M059J (cell line): ENCODE measurements at places on chromosomes 5 and 9. TPM values are rescaled to one million over a fixed set of nuclear protein-coding genes. Genes with fewer than 3 reads are reported as not detected.

- DNase-seq, result no peak
Observed at GRCh38 chr5:154174091-154174490, 16.4 kb upstream of the GALNT10 start.

DNA sequence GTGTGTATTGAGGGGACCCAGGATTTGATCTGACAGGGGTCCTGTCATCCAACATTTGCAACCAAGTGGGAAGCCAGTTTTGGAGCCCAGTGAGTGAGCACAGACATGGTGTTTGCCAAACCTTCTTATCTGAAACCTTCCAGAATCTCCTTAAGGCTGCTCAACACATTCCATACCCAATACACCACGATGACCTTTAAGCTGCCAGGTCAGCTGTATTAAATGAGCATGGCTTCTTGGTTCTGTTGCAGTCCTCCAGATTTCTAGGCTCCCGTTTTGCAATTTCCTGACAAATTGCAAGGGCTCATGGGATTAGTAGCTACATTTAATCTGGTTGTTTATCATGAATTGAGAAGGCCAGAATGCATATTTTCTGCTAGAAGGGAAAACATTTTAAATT is 124.2 kb upstream of the ATP10B start:
- no peak for DNase-seq

- DNase-seq, result peak; percentile 72
Observed at GRCh38 chr9:26955222-26955903, 849 bp upstream of the IFT74 start.

GRCh38 chr5:72463449-72464052 is 43.7 kb downstream of the ZNF366 start:
- no peak for DNase-seq

GRCh38 chr9:127285965-127286364 is 21.4 kb downstream of the GARNL3 start:
- DNase-seq, result no peak

GRCh38 chr5:31084871-31085270 is 108.6 kb upstream of the CDH6 start:
- no peak for DNase-seq

DNA sequence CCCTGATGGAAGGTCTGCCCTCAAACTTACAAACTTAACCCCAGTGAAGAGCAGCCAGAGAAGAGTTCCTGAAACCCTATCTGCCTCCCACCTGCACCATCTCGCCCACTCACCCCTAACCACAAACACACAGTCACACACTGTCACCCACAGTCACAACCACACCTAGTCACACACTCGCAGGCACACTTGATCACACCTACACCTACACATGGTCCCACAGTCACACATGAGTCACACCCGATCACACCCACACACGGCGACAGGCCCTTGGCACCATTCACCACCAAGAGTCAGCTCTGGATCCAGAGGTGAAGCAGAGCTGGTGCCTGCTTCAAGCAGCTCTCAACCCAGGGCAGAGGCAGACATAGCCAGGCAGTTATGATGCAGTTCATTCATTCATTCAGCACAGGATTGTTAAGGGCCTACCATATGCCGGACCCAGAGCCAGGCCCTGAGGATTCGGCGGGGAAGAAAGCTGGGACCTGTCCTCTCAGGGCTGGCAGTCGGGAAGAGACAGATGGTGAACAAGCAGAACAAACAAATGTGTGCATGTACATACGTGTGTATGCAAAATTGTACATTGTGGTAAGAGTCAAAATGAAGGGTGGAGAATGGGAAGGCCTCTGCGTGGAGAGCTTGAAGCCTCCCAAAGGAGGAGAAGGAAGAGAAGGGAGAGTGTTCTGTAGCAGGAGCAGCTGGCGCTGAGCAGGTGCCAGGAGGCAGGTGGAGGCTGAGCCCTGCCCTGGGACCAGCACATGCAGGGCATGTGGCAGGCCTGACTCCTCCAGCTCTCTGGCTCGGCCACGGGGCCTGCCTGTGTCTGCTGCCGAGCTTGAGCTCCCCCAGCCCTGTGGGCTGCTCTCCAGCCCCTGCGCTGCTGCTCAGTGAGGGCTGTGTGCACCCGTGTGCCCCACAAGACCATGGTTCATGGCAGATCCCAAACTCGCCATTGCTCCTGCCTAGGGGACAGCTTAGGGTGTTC is 6.4 kb downstream of the TSPAN17 start:
- no peak for DNase-seq

DNA sequence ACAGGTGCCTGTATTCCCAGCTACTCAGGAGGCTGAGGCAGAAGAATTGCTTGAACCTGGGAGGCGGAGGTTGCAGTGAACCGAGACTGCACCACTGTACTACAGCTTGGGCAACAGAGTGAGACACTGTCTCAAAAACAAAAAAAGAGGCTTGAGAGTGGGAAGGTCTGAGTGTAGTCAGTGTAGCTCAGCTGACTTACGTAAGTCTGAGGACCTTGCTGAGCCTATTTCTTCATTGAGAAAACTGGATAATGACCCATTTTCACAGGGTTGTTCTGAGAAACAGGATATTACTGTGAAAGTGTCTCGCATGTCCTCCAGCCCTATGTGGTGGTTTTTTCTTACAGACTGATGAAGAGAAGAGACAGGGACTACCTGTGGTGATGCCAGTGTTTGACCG is 66.7 kb downstream of the WDR41 start:
- peak; percentile 8 for DNase-seq

DNA sequence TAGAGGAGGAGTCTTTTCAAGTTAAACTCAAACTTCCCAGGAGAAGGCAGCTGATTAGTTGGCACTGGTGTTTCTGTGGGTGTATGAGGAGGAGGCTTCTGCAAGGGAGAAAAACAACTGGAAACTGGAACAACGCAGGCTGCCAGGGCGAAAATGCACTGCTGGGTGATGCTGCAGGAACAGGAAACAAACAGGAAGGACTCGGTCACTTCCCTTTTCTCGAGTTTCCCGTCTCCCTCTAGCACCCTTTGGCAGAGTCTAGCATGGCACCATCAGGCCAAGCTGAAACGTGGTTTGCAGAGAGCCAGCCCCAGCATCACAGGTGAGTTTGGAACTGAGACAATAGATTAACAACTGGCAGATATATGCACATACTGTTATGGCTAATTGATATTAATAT is 77.5 kb upstream of the CAST start:
- DNase-seq, result no peak

DNA sequence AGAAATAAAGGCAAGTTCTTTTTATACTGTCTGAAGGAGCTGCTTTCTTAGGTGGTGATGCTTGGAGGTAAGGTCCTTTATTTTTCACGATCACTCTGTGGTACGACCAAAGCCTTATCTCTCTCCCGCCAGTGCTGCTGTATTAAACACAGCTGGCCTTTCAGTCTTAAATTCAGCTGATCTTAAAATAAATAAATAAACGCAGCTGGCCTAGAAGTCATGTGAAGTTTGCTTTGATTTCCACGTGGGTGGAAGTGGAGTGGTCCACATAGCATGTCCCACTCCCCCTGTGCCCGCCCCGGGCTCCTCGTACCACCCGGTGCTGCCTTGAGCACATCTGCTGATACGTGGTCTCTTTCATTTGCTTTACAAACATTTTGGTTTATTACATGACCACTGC is 260.4 kb downstream of the FANCC start:
- DNase-seq, result no peak

- no peak for DNase-seq
Observed at GRCh38 chr5:145666591-145666990, 168.6 kb downstream of the PRELID2 start.

Gene CER1
- total RNA-seq, result not detected in 2 replicates

Gene SPARC
- 2,332 and 4,342 TPM in 2 replicates for total RNA-seq

Gene CTXN3
- total RNA-seq, result not detected in 2 replicates

Gene ZFYVE16
- 21.9 and 26.9 TPM in 2 replicates for total RNA-seq

Gene LAMC3
- not detected in 2 replicates for total RNA-seq
